ENCODE measurements at places on chromosomes 16 and 17.

DNA sequence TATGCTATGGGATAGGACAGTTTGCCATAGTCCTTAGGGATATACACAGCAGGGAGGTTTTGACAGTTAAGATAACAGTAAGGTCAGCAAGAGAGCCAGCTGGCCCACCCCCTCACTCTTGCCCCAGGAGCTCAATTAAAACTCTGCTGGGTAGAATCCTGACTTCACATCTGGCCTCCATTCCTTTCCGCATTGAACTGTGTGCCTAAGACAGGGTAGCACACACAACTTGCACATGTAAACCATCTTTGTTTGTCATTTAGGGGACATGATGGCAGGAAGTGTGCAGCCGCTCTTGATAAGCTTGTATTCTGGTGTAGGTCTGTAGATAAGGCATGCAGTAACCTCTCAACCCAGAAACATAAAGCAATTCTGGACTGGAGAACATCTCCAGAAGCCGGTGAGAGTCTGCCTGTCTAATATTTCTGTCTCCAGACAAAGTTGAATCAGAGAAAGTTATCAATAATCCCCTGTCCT is 5.2 kb downstream of the MINK1 start:
- H3K27ac ChIP-seq = no peak overlapping the region
- peaks cover 10% of the 10 kb centered on the region for H3K4me1 ChIP-seq
- no peak overlapping the region for H3K4me3 ChIP-seq
- peaks cover 25% of the 10 kb centered on the region for H3K36me3 ChIP-seq
- no peaks in the 10 kb centered on the region for H3K27me3 ChIP-seq

DNA sequence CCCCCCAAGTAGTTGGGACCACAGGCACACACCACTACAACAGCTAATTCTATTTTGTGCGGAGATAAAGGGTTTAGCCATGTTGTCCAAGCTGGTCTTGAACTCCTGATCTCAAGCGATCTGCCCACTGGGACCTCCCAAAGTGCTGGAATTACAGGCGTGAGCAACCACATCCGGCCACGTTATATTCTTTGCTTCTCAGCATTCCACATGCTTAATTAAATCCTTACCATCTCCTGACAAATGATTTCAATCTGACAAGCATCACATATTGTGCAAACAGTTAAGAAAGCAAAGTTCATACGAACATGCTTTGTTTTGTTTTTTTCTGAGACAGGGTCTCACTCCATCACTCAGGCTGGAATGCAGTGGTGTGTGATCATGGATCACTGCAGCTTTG is 18.2 kb downstream of the HIGD1B start:
- no peaks in the 10 kb centered on the region for H3K27me3 ChIP-seq
- no peak for DNase-seq
- H3K4me1 ChIP-seq = no peaks in the 10 kb centered on the region
- peaks cover 94% of the 10 kb centered on the region for H3K36me3 ChIP-seq

DNA sequence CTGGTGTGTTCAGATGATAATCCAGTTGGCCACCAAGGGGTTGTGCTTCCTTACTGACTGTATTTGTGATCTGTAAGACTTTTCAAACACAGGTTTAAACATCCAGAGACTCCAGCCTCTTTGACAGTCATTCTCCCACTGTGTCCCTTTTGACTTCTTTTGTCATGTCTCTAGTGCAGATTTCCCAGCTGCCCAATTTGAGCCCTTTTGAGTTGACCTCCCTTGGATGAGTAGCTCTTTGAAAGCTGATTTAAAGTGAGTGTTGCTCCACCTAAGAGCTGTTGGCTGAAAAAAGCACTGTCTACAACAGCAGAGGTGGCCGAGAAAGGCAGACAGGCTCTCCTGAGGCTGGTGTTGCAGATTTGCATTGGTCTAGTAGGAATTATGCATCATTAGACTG is 188.4 kb upstream of the TBX2 start:
- H3K4me3 ChIP-seq = no peak overlapping the region
- H3K4me1 ChIP-seq = peaks cover 19% of the 10 kb centered on the region
- H3K36me3 ChIP-seq = no peaks in the 10 kb centered on the region
- no peaks in the 10 kb centered on the region for H3K27me3 ChIP-seq
- DNase-seq = no peak
- no peak overlapping the region for H3K27ac ChIP-seq

DNA sequence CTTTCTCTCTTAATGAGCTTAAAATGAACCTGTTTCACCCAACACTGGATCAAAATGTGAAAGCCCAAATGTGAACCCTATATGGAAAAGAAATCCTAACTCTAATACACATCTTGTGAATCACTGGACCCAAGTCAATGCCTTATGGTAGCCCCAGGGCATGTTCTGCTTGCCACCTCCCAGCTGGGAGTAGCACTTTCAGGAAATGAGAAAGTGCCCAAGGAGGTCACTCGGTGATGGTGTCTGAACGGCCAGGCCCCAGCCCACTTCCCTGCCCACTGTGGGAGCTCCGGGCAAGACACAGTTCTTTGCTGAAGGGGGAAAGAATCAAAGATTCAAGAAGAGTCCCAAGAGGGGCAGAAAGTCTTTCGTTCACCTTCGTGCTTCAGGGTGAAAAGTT is 46.1 kb downstream of the GTF3C1 start:
- no peaks in the 10 kb centered on the region for H3K4me1 ChIP-seq
- H3K27me3 ChIP-seq = no peaks in the 10 kb centered on the region
- H3K4me3 ChIP-seq = no peak overlapping the region
- no peak for DNase-seq
- H3K36me3 ChIP-seq = peaks cover 98% of the 10 kb centered on the region

GRCh38 chr17:34117811-34118210 is 137.3 kb upstream of the CCL2 start:
- no peak overlapping the region for H3K27ac ChIP-seq
- H3K4me1 ChIP-seq = no peaks in the 10 kb centered on the region
- H3K36me3 ChIP-seq = no peaks in the 10 kb centered on the region
- no peak overlapping the region for H3K4me3 ChIP-seq
- no peak for DNase-seq

GRCh38 chr16:86882586-86883280 is 304.4 kb downstream of the FOXL1 start:
- DNase-seq = no peak
- no peaks in the 10 kb centered on the region for H3K27me3 ChIP-seq
- no peaks in the 10 kb centered on the region for H3K36me3 ChIP-seq
- H3K4me1 ChIP-seq = peaks cover 17% of the 10 kb centered on the region

DNA sequence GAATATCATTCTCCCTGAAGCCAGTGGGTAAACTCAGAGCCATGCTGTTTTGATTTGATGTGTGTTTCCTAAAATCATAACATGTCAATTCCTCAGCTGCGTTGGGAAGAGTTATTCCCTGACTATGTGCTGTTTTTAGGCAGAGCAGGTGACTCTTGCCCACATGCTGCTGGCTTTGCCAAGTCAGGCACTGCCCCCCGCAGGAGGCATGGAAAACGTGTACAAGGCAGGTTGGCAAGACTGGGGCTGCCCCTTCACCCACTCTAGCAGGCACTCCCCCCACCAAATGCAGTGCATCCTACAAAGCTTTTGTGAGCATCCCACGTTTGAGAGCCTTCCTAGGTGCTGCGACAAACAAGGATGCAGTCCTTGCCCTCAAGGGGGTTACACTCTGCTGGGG is 38.3 kb upstream of the NAT9 start:
- peaks cover 7% of the 10 kb centered on the region for H3K36me3 ChIP-seq
- no peaks in the 10 kb centered on the region for H3K27me3 ChIP-seq
- H3K4me1 ChIP-seq = peaks cover 20% of the 10 kb centered on the region
- H3K4me3 ChIP-seq = no peak overlapping the region
- no peak for DNase-seq

DNA sequence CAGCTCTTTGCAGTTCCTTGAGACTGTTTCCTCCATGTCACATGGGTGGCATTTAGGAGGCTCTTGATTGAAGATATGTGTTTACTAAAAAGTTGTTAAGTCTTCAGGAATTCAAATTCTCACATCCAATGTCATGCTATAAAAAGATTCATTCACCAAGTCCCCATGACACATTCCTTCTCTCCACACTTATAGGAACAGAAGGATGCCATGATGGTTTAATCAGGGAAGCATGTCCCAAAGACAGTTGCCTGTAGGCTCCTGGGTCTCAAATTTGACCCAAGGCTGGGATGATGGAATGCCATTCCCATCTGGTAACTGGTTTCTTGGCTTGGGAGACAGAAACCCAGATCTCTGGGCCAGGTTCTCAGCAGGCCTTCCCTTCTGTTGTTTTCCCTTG is 140.6 kb upstream of the SOX9 start:
- H3K4me1 ChIP-seq = peaks cover 9% of the 10 kb centered on the region
- no peak overlapping the region for H3K27ac ChIP-seq
- H3K27me3 ChIP-seq = no peaks in the 10 kb centered on the region
- no peak overlapping the region for H3K4me3 ChIP-seq

DNA sequence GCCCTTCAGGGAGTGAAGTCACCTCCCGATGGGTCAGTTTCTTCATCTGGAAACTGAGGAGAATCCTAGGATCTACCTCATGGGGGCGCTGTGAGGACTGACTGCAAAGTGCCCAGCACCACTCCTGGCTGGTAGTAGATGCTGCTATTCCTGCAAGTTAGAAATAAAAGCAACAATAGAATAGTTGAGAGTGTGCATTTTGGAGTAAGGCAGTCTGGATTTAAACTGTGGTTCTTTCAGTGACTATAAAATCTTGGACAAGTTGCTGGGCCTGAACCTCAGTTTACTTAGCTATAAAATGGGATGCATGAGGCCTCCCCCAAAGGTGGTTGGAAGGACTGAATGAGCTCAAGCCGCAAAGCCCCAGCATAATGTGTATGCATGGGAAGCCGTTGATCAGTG is 70.6 kb downstream of the CYB5B start:
- peaks cover 6% of the 10 kb centered on the region for H3K4me1 ChIP-seq
- no peak overlapping the region for H3K27ac ChIP-seq
- H3K36me3 ChIP-seq = no peaks in the 10 kb centered on the region
- no peak overlapping the region for H3K4me3 ChIP-seq

GRCh38 chr17:55606488-55606815 is 95.2 kb upstream of the SMIM36 start:
- DNase-seq = no peak
- H3K4me1 ChIP-seq = no peaks in the 10 kb centered on the region
- no peaks in the 10 kb centered on the region for H3K27me3 ChIP-seq
- H3K36me3 ChIP-seq = no peaks in the 10 kb centered on the region
- H3K27ac ChIP-seq = no peak overlapping the region
- no peak overlapping the region for H3K4me3 ChIP-seq

- H3K27ac ChIP-seq = no peak overlapping the region
- no peak overlapping the region for H3K4me3 ChIP-seq
- H3K4me1 ChIP-seq = peaks cover 8% of the 10 kb centered on the region
- no peaks in the 10 kb centered on the region for H3K27me3 ChIP-seq
These were observed 16.2 kb downstream of the SALL1 start for GRCh38 chr16:51134876-51135275.

DNA sequence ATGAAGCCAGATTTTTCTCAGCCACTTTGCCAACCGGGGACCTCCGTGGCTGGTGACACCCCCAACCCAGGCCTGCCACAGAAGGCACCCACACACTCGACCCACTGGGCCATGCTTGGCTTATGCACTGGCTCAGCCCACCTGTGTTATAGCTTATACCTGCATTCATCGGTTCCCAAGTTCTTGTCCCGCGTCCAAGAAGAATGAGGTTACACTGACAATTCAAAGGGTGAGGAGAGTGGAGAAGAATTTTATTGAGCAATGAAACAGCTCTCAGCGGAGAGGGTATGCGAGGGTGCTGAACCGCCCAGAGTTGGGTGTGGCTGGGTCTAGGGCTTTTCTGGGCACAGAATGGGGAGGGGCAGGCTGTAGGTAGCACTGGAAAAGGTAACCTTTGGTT is 22.2 kb upstream of the CDH15 start:
- no peak for DNase-seq
- peaks cover 57% of the 10 kb centered on the region for H3K36me3 ChIP-seq
- no peaks in the 10 kb centered on the region for H3K27me3 ChIP-seq
- no peak overlapping the region for H3K27ac ChIP-seq

GRCh38 chr16:81558444-81559175 is 114.0 kb downstream of the CMIP start:
- no peaks in the 10 kb centered on the region for H3K4me1 ChIP-seq
- H3K27me3 ChIP-seq = no peaks in the 10 kb centered on the region
- DNase-seq = no peak
- H3K27ac ChIP-seq = no peak overlapping the region
- no peak overlapping the region for H3K4me3 ChIP-seq

Data from neuronal stem cell (in vitro differentiated cells).